ENCODE measurements at places on chromosomes 16 and 17.

GRCh38 chr16:66389256-66390176, 23.0 kb downstream of the CDH5 start:
- DNase-seq, result no peak

DNA sequence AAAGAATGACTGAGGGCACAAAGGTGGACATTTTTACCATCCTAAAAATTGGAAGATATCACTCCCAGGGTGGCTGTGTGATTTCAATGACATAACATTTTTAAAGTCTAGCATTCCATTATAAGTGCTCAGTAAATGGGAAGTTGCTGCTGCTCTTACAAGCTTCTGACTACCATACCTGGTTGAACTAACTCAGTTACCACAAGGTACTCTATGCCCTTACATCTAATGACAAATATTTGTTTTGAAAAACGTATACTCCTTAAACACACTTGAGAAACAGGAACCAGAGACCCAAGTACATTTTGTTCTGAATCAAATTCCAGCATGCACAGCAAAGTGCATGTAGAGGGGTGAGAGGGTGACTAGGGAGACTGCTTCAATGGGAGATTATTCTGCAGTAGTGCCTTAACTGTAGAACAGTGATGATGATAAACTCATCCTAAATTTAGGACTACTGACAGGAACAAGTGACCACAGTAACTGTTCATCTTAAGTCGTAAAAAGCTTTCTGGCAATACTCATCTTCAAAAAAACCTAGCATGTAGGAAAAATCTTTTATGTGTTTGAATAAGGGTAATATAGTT, 83.5 kb downstream of the KANSL1 start:
- DNase-seq, result no peak

- no peak for DNase-seq
Observed at GRCh38 chr16:68047987-68048386, 24.9 kb downstream of the DUS2 start.

DNA sequence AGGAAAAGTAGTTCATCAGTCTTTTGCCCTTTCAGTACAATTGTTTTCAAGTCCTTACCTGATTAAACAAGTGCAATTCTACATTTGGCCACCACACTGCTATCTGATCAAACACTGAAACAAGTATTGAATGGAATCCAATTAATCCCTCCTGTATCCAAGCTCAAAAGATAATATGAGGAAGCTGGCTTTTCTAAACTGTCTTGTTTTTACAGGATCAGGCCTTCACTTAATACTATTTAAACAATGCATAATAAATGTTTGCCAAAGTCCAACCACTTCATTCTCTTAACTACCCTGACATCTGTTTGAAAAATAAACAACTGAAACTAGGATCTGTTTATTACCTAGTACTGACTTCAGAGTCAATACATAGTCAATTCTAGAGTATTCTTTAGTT, 131.6 kb downstream of the MRTFB start:
- DNase-seq, result no peak

- no peak for DNase-seq
Observed at GRCh38 chr16:17329391-17329790, 141.4 kb downstream of the XYLT1 start.

DNA sequence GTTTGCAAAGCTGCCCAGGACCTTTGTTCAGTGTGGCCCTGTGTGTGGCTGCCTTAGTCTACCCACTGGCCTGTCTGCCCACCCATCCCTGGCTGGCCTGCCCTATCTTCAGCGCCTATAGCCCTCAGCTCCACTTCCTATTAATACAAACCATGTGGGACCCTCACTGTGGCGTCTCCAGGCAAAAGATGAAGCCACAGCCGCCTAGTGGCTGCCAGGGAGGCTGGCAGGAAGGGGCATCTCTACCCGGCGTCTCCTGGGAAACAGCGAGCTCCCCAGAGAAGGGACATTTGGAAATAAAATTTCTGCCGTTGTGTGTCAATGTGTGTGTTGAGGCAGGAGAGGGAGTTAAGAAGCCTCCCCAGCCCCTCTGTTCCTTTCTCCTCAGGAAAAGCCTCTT, 31.5 kb downstream of the NEUROD2 start:
- no peak for DNase-seq

GRCh38 chr17:81130385-81131361, 34.6 kb upstream of the PVALEF start:
- no peak for DNase-seq

DNA sequence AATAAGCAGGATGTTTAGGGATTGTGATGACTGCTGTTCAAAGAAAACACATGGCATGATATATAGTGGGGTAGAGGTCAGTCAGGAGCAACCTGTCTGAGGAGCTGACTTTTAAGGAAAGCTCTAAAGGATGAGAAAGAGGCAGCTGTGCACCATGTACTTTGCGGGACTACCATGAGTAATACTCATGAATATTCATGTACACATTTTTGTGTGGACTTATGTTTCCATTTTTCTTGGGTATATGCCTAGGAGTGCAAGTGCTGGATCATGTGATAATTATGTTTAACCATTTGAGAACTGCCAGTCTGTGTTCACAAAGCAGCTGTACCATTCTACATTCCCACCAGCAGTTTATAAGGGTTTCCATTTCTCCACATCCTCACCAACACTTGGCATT, 35.8 kb downstream of the BEAN1 start:
- DNase-seq, result no peak
